ENCODE measurements at places on chromosomes 4 and X.
A peak's percentile ranks its signal among the peaks of the same experiment; 100 is the strongest.

DNA sequence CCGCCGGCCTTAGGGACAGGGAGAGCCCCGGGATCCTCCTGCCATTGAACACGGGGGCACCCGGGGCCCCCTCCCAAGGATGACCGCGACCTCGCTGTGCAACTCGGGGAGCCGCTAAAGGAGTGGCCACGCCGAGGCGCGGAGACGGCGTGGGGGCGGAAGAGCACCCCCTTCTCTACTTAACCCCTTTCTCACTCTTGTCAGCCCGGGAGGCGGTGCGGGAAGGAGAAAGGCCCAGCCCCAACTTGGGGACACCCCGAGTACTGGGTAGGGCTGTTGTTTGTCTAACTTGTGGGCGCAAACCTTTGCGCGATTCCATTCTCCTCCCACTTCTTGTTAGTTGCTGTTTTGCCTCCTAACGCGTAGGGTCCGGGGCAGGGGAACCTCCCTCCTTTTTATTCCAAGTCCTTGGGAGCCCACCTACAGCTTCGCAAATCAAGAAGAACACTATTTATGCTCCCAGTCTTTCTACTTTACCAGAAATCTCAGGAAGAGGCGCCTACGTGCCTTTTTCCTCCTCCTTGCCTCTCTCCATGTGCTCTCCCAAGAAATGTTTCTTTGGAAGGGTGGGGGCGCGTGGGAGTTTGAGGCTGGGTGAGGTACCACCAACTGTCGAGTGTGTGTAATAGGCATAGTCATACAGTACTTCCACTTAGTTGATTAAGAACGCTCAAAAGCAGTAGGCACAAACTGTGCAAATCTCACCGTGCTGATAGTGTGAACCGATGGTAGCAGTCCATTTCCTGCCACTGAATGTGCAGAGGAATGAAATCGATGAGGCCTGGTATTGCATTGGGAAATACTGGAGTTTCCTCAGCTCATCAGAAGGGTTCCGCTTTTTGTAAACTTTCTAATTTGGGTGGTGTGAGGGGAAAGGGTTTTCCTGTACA, 813 bp downstream of the DIAPH2 start:
- DNase-seq: peak; percentile 58
- H3K36me3 ChIP-seq: no peaks in the 10 kb centered on the region
- H3K27ac ChIP-seq: peak overlapping the region; percentile 7
- H3K4me3 ChIP-seq: peak overlapping the region; percentile 76
- H3K27me3 ChIP-seq: no peaks in the 10 kb centered on the region

GRCh38 chrX:17596061-17596460, 141.2 kb upstream of the SCML1 start:
- H3K27ac ChIP-seq: no peak overlapping the region
- no peaks in the 10 kb centered on the region for H3K27me3 ChIP-seq
- no peak for DNase-seq
- H3K36me3 ChIP-seq: no peaks in the 10 kb centered on the region
- no peaks in the 10 kb centered on the region for H3K4me1 ChIP-seq

DNA sequence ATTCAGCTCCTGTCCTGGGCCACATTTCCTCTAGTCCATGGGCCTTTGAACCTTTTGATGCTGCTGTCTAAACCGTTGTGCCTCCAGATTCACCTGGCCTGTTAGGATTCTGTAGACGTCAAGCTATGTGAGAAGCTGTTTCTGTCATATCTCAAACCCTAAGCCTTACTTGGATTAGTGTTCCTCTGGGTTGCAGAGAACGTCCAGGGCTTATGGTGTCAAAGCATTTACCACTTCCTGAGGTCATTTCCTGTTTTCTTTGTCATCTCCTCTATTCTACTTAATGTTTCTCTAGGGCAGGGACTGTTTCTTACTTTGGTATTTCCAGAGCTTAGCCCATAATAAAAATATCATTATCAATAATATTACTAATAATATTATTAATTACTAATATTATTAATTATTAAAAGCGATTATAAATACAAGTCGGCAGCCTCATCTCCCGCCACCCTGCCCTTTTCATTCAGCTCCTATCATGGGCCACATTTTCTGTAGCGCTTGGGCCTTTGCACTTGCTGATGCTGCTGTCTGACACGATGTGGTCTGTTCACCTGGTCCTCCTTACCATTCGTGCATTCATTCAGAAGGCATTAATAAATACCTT, 19.1 kb downstream of the PRIMPOL start:
- no peaks in the 10 kb centered on the region for H3K27me3 ChIP-seq
- H3K36me3 ChIP-seq: peaks cover 21% of the 10 kb centered on the region
- peaks cover 16% of the 10 kb centered on the region for H3K4me1 ChIP-seq
- no peak overlapping the region for H3K4me3 ChIP-seq
- H3K27ac ChIP-seq: peak overlapping the region; percentile 49
- DNase-seq: no peak

GRCh38 chr4:76703123-76703490, 194.8 kb downstream of the SOWAHB start:
- no peak overlapping the region for H3K4me3 ChIP-seq
- DNase-seq: no peak
- H3K27me3 ChIP-seq: peaks cover 6% of the 10 kb centered on the region
- no peaks in the 10 kb centered on the region for H3K4me1 ChIP-seq
- H3K27ac ChIP-seq: no peak overlapping the region

- H3K4me1 ChIP-seq: no peaks in the 10 kb centered on the region
- no peak overlapping the region for H3K4me3 ChIP-seq
- no peaks in the 10 kb centered on the region for H3K36me3 ChIP-seq
- peak; percentile 7 for DNase-seq
- no peaks in the 10 kb centered on the region for H3K27me3 ChIP-seq
- no peak overlapping the region for H3K27ac ChIP-seq
These were observed 66.5 kb downstream of the MAMLD1 start for GRCh38 chrX:150429594-150429993.

DNA sequence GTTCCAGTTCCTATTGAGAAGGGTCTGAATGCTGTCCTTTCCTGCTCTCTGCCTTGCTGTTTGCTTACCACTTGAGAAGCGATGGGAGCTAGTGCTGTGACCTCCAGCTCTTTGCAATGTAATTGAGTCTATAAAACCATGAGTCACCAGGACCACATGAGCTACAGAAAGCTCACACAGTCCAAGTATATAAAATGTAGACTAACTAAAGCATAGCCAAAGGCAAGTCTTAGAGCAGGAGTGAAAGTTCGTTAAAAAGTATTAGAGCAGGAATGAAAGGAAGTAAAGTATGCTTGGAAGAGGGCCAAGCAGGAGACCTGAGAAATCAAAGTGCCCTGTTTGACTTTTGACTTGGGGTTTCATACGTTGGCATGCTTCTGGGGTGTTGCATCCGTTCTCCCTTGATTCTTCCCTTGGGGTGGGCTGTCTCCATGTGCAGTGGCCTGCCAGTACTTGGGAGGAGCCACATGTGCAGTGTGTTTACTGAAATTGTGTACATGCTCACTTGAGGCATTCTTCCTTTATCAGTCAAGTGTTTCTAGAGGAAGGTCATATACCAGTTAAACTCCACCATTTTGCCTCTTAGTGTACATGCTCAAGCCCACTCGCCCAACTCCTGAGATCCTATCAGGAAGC, 71.3 kb upstream of the KIT start:
- H3K36me3 ChIP-seq: no peaks in the 10 kb centered on the region
- H3K4me1 ChIP-seq: no peaks in the 10 kb centered on the region
- no peaks in the 10 kb centered on the region for H3K27me3 ChIP-seq
- DNase-seq: no peak

- no peak for DNase-seq
- H3K27me3 ChIP-seq: peaks cover 2% of the 10 kb centered on the region
- no peaks in the 10 kb centered on the region for H3K4me1 ChIP-seq
- no peak overlapping the region for H3K4me3 ChIP-seq
- no peak overlapping the region for H3K27ac ChIP-seq
These were observed 324.6 kb downstream of the MID1IP1 start for GRCh38 chrX:39125834-39126233.

DNA sequence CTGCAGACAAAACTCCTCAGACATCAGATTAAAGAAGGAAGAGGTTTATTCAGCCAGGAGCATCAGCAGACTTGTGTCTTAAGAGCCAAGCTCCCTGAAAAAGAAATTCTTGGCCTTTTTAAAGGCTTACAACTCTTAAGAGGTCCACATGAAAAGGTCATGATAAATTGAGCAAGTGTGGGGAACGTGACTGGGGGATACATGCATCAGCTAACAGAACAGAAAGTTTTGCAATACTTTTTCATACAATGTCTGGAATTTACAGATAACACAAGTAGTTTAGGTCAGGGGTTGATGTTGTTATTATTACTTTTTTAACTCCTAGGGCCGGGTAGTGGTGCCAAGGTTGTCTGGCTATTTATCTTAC, 55.6 kb upstream of the RBMX start:
- H3K27ac ChIP-seq: no peak overlapping the region
- no peak for DNase-seq
- peaks cover 5% of the 10 kb centered on the region for H3K4me1 ChIP-seq

- H3K4me1 ChIP-seq: no peaks in the 10 kb centered on the region
- no peaks in the 10 kb centered on the region for H3K27me3 ChIP-seq
- H3K36me3 ChIP-seq: peaks cover 31% of the 10 kb centered on the region
- no peak overlapping the region for H3K27ac ChIP-seq
- H3K4me3 ChIP-seq: no peak overlapping the region
These were observed 7.9 kb downstream of the FAM200B start for GRCh38 chr4:15689540-15689939.
